ENCODE measurements at places on chromosomes 6 and 20. TPM values are rescaled to one million over a fixed set of nuclear protein-coding genes. Genes with fewer than 3 reads are reported as not detected.

The VGLL2 gene
- not detected for total RNA-seq

The KHDC3L gene
- total RNA-seq, result not detected

The SPAG4 gene
- 3.7 TPM for total RNA-seq

The SMOC2 gene
- not detected for total RNA-seq

The CBLN4 gene
- not detected for total RNA-seq

Data from endothelial cell of umbilical vein (primary cell).